ENCODE measurements at places on chromosomes 2 and 18. TPM values are rescaled to one million over a fixed set of nuclear protein-coding genes. Genes with fewer than 3 reads are reported as not detected.
A peak's percentile ranks its signal among the peaks of the same experiment; 100 is the strongest.

DNA sequence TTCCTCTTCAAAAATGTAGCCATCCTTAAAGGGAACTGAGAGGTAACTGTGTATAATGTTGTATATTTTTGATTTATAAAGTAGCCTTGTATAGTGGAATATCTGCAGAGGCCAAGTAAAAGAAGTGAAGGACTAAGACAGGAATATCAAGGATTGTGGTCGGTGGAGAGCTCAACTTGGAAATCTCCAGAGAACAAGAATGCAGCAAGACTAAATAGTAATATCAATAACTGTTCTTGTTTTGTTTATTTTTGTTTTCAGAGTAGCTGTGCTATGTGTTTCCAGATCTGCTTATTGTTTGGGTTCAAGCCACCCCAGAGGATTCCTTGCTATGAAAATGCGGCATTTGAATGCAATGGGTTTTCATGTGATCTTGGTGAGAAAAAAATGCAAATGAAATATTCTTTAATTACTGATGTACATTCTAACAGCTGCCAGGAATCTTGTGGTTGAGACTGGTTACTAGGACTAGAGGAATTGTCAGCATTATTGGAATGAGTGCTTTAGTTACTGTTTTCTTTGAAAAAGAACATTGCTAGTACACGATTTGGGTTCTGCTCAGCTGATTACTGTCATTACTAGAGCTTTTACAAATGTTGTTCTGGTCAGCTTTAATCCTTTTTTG is 25.0 kb downstream of the FASTKD2 start:
- no peaks in the 10 kb centered on the region for H3K4me1 ChIP-seq
- H3K27ac ChIP-seq, result no peak overlapping the region
- H3K36me3 ChIP-seq, result peaks cover 25% of the 10 kb centered on the region
- no peak for DNase-seq
- no peak overlapping the region for H3K4me3 ChIP-seq

GRCh38 chr2:12856934-12857601 is 140.3 kb downstream of the TRIB2 start:
- no peaks in the 10 kb centered on the region for H3K27me3 ChIP-seq
- peak; percentile 76 for DNase-seq
- peak overlapping the region; percentile 1 for H3K4me3 ChIP-seq
- no peaks in the 10 kb centered on the region for H3K36me3 ChIP-seq

GRCh38 chr18:47418746-47419145 is 167.3 kb upstream of the SKOR2 start:
- H3K27me3 ChIP-seq, result no peaks in the 10 kb centered on the region
- no peak overlapping the region for H3K27ac ChIP-seq
- DNase-seq, result no peak
- H3K36me3 ChIP-seq, result no peaks in the 10 kb centered on the region

DNA sequence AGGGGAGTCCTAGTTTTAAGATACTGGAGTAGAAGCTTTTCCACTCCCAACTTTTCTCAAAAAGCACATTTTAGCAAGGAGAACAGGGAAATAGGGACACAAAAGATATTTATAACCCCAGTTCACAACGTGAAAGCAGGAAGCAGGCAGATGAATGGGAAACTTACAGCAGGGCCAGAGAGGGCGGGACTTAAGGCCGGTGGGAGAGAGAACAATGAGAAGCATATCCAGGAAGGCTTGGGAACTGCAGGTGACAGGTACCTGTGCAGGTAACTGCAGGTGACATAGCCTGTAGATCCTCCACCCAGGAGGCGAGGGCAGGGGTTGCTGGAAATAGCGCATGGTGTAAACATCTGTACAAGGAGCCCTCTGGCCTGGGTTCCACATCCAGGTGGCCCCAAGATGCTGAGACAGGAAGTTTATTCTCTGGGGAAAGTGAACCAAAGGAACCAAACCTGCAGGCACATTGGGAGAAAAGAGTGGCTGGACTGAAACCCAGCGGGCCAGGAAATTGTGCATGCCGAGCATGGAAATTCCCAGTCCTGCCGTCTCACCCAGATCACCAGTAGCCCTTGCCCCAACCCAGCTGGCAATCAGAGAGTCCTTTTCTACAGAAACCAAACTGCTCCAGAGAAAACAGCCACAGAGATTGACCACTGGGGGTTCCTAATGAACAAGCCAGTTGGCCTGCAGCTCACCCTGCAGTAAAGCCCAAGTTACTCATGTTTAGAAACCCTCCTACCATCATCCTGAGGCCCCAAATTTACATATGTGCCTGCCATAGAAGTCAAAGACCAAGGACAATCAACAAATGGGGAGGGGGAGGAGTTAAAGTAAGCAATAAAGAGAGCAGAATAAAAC is 24.3 kb upstream of the COL6A3 start:
- no peak overlapping the region for H3K4me3 ChIP-seq
- H3K27me3 ChIP-seq, result no peaks in the 10 kb centered on the region
- no peak overlapping the region for H3K27ac ChIP-seq
- no peak for DNase-seq
- H3K36me3 ChIP-seq, result no peaks in the 10 kb centered on the region

DNA sequence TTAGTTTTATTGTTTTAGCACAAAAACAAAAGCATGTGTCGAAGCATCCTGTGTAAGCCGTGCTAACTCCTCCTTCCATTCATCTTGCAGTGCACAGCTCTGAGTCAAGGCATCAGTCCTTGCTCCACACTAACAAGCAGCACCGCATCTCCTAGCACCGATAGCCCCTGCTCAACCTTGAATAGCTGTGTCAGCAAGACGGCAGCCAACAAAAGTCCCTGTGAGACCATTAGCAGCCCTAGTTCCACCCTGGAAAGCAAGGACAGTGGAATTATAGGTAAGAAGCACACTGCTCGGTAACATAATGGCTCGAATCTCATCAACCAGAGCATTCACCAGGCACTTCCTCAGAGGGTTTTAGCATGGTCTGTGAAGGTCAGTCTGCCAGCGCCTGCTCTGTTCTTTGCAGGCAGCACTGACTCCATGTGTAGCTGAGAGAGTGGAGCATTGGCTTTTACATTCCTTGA is 136.2 kb downstream of the WDSUB1 start:
- H3K4me3 ChIP-seq, result no peak overlapping the region
- H3K27ac ChIP-seq, result no peak overlapping the region
- peaks cover 32% of the 10 kb centered on the region for H3K4me1 ChIP-seq
- H3K36me3 ChIP-seq, result no peaks in the 10 kb centered on the region
- no peaks in the 10 kb centered on the region for H3K27me3 ChIP-seq

- H3K27me3 ChIP-seq, result no peaks in the 10 kb centered on the region
- H3K4me1 ChIP-seq, result no peaks in the 10 kb centered on the region
- H3K4me3 ChIP-seq, result no peak overlapping the region
- DNase-seq, result no peak
- no peaks in the 10 kb centered on the region for H3K36me3 ChIP-seq
- H3K27ac ChIP-seq, result no peak overlapping the region
These were observed 4.5 kb downstream of the HNMT start for GRCh38 chr2:137968477-137969417.

The SERPINB3 gene
- total RNA-seq, result not detected

The TWIST2 gene
- total RNA-seq, result not detected

The C2orf15 gene
- total RNA-seq, result 1.6 TPM

The DSC2 gene
- not detected for total RNA-seq

The NAT8 gene
- total RNA-seq, result not detected

The CCDC74B gene
- total RNA-seq, result not detected

The KLHL14 gene
- total RNA-seq, result not detected

The LCT gene
- total RNA-seq, result not detected

The TLX2 gene
- not detected for total RNA-seq

The TTC21B gene
- total RNA-seq, result 37.0 TPM

The POMC gene
- 3.8 TPM for total RNA-seq

All from naive thymus-derived CD4-positive, alpha-beta T cell (primary cell).